ENCODE measurements at places on chromosomes 6 and 20. TPM values are rescaled to one million over a fixed set of nuclear protein-coding genes. Genes with fewer than 3 reads are reported as not detected.

- DNase-seq = no peak
Observed at GRCh38 chr6:139508023-139508422, 133.6 kb upstream of the CITED2 start.

GRCh38 chr20:15359056-15359455, 1021.6 kb upstream of the FLRT3 start:
- DNase-seq = no peak

DNA sequence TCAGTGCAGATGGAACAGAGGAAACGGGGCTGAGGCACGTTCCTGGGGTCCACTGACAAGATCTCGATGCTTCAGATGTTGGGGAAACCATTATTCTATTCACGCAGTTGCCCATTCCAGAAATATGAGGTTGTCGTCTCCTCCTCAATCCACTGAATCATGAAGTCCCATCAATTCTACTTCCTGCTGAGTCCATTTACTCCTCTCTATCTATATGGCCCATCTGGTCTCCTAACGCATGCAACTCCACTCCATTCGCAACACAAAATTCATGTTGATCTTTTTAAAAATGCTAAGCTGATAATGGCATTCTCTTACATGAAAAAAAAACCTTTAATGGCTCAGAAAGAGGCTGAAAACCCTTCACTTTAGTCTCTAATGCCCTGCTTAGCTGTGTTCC, 37.5 kb downstream of the MAP3K5 start:
- DNase-seq = no peak

The FAM217A gene
- not detected for total RNA-seq

The B3GAT2 gene
- 18.8 TPM for total RNA-seq

The CBFA2T2 gene
- 24.9 TPM for total RNA-seq

The EXOC2 gene
- total RNA-seq = 61.6 TPM

The CEP43 gene
- 75.8 TPM for total RNA-seq
